Daoy (cell line): ENCODE measurements at places on chromosomes 1 and 21. TPM values are rescaled to one million over a fixed set of nuclear protein-coding genes. Genes with fewer than 3 reads are reported as not detected.

DNA sequence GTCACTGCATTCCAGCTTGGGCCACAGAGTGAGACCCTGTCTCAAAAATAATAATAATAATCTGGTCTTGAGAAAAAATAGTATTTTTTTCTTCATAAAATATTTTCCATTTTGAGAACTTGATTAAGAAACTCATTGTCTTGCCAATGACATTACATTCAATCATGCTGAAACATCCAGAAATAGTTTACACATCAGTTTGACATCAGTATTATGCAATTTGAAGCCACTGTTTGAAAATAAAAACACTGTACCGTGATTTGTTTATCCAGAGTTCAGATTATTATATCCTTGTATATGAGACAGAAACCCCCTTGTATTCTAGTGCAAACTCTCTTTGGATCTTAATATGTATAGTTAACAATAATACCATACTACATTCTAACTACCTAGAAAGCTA is 6.9 kb downstream of the FMO2 start:
- DNase-seq: no peak

- DNase-seq: no peak
Observed at GRCh38 chr1:33516428-33516827, 44.0 kb downstream of the ZSCAN20 start.

DNA sequence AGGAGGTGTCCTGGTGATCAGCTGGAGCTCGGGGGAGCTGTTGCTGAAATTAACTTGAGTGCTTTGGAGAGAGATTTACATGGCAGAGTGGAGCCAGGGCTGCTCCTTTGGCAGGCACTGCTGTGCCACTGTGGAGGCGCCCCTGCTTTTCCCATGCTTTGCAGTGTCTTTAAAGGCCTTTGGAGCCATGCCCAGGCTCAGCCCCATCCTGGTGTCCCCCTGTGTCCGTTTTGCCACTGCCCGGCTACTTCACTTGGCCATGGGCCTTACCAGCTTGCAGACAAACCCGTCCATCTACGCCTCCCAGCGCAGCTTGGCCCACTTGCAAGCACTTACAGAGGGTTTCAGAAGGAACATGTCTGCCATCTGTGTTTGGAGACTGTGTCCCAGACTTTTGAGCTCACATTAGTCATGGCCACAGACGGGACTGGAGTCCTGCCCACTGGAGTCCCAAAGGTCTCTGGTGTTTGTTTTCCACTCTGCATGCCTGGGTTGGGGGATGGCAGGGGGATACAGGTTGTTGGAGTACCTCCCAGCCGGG is 18.2 kb upstream of the LAMTOR5 start:
- DNase-seq: no peak

DNA sequence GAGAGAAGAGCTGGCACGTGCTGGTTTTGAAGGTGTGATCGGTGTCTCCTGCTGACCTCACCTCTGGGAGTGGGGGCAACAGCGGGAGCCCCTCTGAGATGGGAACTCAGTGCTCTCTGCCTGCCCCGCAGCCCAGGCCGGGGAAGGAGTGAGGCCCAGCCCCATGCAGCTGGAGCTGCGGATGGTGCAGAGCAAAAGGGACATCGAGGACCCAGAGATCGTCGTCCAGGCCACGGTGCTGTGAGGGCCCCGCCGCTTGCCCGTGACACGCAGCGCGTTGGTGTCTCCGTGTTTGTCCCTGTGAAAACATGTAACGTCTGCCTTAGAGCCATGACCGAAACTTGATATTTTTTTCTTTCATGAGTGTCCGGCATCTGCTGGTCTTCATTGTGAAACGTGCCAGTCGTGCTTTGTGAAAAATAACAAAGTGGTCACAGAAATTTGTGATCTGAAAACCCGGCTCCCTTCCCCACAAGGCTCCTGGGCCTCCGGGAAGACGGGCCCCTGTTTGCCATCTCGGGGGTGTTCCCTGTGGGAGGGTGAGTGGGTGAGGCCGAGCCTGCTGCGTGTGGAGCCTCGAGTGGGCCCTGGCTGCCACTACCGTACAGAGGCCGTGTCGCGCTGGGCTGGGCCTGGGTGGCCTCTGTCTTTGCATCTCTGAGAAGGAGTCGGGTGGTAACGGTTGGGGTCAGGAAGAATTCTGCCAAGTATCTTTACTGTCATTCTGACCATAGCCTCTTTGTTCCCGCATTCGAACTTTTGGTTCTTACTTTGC is 20.1 kb downstream of the CSTB start:
- DNase-seq: no peak

- no peak for DNase-seq
Observed at GRCh38 chr1:245432228-245432875, 277.6 kb downstream of the KIF26B start.

DNA sequence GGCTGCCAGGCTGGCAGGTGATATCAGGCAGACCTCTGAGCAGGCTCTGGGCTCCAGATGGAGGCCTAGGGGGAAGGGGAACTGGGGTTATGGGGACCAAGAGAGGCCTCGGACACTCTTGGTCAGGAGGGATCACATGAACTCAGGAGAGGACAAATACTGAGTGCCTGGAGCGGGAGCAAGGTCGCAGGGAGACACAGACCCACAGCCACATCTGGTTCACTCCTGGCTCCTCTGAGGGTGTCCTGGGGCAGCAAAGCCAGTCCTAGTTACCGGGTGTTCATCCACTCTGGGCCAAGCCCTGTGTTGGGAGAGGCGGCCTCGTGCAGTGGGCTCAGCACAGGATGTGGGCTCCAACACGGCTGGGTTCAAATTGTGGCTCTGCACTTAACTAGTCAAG is 239.0 kb downstream of the PTPRU start:
- no peak for DNase-seq

DNA sequence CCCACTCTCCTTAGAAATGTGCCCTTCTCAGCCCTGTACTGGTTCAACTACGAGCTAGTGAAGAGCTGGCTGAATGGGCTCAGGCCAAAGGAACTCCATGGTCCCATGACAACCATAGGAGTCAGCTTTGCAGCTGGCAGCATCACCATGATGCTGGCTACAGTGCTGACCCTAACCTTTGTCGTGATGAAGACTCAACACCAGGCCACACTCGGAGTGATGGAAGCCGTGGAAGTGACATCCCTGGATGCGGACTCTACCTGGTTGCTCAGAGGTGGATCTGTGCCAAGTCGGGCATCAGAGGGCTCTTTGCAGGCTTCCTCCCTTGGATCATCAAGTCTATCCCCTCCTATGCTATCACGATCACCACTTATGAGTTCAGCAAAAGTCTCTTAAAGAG is 11.6 kb downstream of the KDM5B start:
- no peak for DNase-seq

- DNase-seq: no peak
Observed at GRCh38 chr1:169193191-169193850, 86.8 kb downstream of the ATP1B1 start.

DNA sequence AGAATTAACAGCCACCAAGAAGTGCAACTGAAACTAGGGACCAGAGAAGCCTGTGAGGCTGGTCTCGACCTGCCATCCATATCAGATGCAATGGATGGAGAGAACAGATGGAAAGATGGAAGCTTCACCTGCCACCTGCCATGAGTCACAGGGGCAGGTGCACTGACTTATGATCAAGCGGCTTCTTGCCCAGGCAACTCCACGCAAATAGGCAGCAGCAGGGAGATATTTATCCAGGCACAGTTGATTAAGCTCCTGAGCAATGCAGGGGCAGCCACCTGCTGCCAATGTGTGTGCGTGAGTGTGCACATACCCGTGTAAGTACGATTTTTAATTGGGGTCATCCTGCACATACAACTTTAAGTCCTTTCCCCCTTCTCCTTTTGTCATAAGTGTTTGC is 174.2 kb downstream of the PTPRU start:
- no peak for DNase-seq

Gene DONSON
- total RNA-seq: 51.0 and 80.6 TPM in 2 replicates

Gene LCE6A
- total RNA-seq: not detected in 2 replicates

Gene CYP2J2
- total RNA-seq: 4.2 and 4.7 TPM in 2 replicates

Gene COL9A2
- total RNA-seq: 1.7 and 2.5 TPM in 2 replicates
